Astrocyte of the spinal cord (primary cell): ENCODE measurements at places on chromosomes 2 and 18.

- no peak for DNase-seq
Observed at GRCh38 chr2:82257796-82258555, 1953.4 kb upstream of the LRRTM1 start.

DNA sequence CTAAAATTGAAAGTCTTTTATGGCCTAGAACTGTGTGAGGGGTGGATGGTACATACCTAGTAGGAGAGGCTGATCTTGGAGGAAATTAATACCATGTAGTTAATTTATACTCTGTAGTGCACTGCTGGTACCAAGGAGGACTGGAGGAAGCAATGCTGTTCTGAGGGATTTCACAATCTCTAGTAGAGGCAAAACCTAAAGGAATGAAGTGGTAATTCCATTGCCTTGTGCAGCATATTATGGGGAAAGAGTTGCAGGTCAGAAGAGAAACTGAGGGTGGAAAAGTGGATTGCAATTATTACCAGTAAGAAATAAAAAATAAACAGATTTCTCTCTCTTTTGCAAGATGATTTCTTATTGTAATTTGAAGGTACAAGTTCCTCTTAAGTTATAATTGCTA is 2.2 kb downstream of the ABI2 start:
- peak; percentile 18 for DNase-seq

DNA sequence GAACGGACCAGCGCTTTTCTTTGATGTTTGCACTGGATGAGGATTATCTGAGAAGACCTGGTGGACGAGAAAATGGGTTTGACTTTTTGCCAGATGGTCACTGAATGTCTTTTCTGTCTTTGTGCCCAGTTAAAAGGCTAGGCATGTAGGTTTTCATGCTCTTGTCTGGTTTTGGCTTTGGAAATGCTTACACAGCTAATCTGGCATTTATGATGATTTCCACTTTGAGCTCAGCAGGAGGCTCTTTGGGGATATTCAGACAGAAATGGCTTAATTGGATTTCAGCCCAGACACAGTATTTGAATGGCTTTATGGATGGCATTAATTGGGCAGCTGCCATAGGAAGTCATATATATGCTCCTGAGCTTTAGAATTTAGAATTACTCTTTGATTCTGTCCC is 59.6 kb downstream of the NCK2 start:
- DNase-seq = peak; percentile 74

DNA sequence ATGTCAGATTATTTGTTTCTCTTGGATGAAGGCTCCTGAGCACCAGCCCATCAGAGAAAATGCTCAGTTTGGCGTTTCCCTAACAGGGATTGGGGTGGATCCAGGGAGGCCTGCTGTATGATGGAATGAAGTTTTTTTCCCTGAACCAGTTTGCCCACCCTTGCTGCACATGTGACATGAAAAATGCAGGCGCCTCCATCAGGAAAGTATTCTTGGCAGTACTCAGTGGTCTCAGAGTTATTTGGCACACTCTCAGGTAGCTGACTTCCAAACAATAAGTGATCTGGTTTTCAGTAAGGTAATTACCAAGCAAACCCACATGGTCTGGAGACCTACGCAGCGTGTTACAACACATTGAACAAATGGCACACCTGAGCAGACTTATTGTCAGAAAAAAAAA is 254.9 kb downstream of the PAX3 start:
- no peak for DNase-seq

GRCh38 chr2:113167115-113167932 is 6.4 kb upstream of the PSD4 start:
- DNase-seq = no peak

GRCh38 chr2:181786371-181787228 is 104.9 kb upstream of the ITPRID2 start:
- no peak for DNase-seq

DNA sequence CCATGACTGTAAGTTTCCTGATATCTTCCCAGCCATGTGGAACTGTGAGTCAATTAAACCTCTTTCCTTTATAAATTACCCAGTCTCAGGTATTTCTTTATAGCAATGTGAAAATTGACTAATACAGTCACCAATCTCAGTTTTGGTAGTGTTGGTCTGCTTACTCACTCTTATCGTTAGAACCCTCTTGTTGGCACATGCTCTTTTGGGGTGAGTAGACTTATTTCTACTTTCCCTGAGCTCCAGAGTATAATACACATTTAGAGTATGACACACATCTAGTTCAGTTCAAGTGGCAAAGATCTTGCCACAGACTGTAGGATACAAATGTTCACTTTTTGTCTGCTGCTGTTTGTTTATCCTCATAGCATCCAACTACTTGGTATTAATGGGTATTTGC is 347.5 kb upstream of the CELF4 start:
- DNase-seq = no peak

- no peak for DNase-seq
Observed at GRCh38 chr2:119137502-119137901, 21.0 kb downstream of the C1QL2 start.
